Adrenal gland (tissue), 19 donors: ENCODE measurements at places on chromosomes 1 and 21.
A peak's percentile ranks its signal among the peaks of the same experiment; 100 is the strongest.

DNA sequence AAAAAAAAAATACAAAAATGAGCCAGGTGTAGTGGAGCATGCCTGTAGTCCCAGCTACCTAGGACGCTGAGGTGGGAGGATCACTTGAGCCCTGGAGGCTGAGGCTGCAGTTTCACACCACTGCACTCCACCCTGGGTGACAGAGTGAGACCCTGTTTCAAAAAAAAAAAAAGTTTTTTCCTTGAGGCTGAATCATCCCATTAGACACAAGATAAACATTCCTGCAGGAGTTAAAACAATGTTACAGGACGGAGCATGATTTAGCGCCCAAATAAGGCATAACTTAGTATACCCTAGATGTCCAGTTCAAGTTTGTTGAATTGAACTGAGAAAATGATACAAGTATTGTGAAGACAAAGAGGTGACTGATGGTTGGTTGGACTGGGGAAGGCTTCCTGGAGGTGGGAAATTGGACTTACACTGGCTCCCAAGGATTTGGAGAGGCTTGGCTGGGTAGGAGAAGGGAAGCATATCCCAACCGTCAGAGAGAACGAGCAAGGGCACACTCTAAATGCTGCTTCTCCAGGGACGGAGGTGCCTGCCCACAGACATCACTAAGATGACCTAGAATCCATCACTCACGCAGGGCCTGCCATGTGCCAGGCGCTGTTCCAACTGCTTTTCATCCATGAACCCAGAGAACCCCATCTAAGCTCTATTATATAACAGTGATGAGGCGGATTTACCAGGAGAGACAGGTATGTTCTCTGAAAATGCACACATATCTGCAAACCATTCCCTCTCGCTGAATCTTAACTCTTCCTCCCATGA, 610.6 kb downstream of the KIF26B start:
- no peak for DNase-seq
- H3K27ac ChIP-seq = no peak overlapping the region
- no peaks in the 10 kb centered on the region for H3K36me3 ChIP-seq
- H3K27me3 ChIP-seq = no peaks in the 10 kb centered on the region
- H3K4me3 ChIP-seq = no peak overlapping the region
- H3K4me1 ChIP-seq = no peaks in the 10 kb centered on the region

GRCh38 chr21:15333951-15334350, 269.2 kb upstream of the NRIP1 start:
- H3K36me3 ChIP-seq = no peaks in the 10 kb centered on the region
- no peak for DNase-seq
- no peak overlapping the region for H3K27ac ChIP-seq
- no peaks in the 10 kb centered on the region for H3K27me3 ChIP-seq
- no peaks in the 10 kb centered on the region for H3K4me1 ChIP-seq
- H3K4me3 ChIP-seq = no peak overlapping the region

DNA sequence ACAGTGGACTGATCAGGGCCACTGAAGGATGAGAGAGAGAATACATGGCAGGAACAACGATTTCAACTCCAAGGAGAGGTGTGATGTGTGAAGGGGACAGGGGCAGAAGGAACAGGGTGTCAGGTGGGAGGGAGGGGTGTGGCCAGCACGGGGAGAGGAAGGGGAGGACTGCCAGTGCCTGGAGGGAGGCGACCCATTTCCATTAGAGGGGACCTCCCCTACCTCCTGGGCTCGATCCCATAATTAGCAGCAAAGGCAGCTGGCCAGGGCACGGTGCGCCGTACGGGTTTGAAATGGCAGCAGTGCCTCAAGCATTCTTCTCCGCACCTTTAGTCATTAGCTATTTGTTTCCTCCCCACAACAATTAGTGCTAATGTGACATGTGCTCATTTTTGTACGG, 22.7 kb downstream of the CRYAA start:
- H3K27me3 ChIP-seq = no peaks in the 10 kb centered on the region
- no peak overlapping the region for H3K4me3 ChIP-seq
- no peak for DNase-seq
- H3K36me3 ChIP-seq = no peaks in the 10 kb centered on the region
- no peak overlapping the region for H3K27ac ChIP-seq

GRCh38 chr1:153534226-153534924, 1.4 kb downstream of the S100A6 start:
- H3K36me3 ChIP-seq = no peaks in the 10 kb centered on the region
- no peak for DNase-seq
- H3K27me3 ChIP-seq = no peaks in the 10 kb centered on the region
- peak overlapping the region; percentile 86 for H3K27ac ChIP-seq

DNA sequence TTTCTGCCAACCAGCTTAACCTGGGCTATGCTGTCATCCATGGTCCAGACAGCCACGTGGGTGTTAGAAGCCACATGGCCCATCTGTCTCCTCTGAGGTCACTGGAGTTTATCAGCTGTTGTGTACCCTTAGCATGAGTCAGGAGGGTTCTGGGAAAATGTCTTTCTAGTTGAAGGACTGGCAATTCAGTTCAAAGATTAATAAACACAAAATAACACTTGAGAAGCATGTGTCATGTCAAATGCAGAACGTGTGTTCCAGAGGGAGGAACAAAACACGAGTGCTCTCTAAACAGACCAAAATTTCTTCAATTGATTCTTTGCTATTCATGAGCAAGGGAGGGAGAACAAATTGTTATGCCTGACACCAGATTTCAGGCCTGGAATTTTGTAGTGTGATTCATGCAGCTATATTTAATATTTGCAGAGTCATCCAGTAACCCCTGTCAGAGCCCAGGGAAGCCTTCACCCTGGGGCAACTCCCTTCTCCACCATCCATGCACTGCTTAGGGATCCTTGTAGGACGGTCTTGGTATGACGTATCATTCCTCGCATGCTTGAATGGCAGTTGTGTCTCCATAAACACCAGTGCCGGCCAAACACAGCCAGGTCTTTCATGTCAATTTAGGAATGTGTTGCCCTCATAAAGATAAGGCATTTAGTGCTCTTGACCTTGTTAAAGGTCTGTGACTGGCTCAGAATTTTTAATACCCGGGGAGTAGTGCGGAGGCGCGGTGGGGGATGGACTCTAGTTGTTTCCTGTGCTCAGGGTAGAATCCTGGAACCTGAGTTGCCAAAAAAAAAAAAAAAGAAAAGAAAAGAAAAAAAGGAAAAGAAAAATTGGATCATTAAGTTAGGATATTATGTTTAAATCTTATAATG, 27.7 kb upstream of the DYRK1A start:
- H3K36me3 ChIP-seq = no peaks in the 10 kb centered on the region
- DNase-seq = peak; percentile 84
- H3K27ac ChIP-seq = peak overlapping the region; percentile 88
- H3K4me3 ChIP-seq = no peak overlapping the region
- H3K27me3 ChIP-seq = no peaks in the 10 kb centered on the region
- peaks cover 11% of the 10 kb centered on the region for H3K4me1 ChIP-seq

- no peak overlapping the region for H3K4me3 ChIP-seq
- DNase-seq = no peak
- no peaks in the 10 kb centered on the region for H3K36me3 ChIP-seq
- H3K27ac ChIP-seq = no peak overlapping the region
- no peaks in the 10 kb centered on the region for H3K4me1 ChIP-seq
- H3K27me3 ChIP-seq = no peaks in the 10 kb centered on the region
Observed at GRCh38 chr1:46755121-46755520, 36.2 kb upstream of the EFCAB14 start.

DNA sequence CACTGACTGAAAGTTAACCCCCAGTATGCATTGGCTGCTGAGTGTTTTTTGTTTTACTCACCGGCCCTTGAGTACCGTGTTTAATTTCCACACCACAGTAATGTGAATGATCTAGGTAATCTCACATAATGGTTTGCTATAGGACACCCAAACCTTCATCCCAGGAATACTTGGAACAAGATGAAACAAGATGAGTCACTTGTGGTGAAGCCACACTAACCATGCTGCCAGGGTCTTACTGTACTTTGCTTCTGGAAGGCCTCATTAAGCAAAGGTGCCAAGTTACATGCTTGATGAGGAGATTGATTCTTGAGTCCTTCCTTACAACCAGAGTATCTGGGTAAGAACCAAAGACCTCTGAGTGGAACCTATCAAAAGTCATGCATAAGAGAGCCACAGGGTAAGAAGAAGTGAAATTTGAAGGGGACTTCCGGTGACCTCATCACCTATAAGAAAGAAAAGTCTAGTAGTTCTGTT, 163.3 kb downstream of the NRIP1 start:
- no peak overlapping the region for H3K4me3 ChIP-seq
- H3K27me3 ChIP-seq = no peaks in the 10 kb centered on the region
- DNase-seq = no peak
- H3K4me1 ChIP-seq = peaks cover 6% of the 10 kb centered on the region
- no peaks in the 10 kb centered on the region for H3K36me3 ChIP-seq

GRCh38 chr1:47438165-47439016, 547 bp downstream of the FOXD2 start:
- H3K36me3 ChIP-seq = no peaks in the 10 kb centered on the region
- peak overlapping the region; percentile 52 for H3K4me3 ChIP-seq
- no peaks in the 10 kb centered on the region for H3K4me1 ChIP-seq
- H3K27me3 ChIP-seq = peaks cover 55% of the 10 kb centered on the region
- H3K27ac ChIP-seq = peak overlapping the region; percentile 65

DNA sequence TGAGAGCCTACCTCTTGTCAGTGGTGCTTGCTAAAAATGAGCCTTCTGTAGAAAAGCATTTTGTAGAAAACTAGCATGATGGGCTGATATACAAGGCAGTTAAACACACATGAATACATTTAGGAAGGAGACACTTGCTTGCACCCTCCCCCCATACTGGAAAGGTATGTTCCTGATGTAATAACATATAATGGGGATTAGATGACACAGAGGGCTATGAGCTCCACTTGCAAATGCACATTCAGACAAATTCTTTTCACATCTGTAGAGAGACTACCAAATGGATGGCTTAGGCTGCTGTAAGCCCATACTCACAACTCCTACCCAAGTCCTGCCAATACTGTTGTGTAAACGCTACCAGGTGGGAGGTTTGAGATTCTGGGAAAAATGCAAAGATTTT, 634.0 kb downstream of the SMYD3 start:
- H3K36me3 ChIP-seq = no peaks in the 10 kb centered on the region
- H3K4me1 ChIP-seq = peaks cover 8% of the 10 kb centered on the region

DNA sequence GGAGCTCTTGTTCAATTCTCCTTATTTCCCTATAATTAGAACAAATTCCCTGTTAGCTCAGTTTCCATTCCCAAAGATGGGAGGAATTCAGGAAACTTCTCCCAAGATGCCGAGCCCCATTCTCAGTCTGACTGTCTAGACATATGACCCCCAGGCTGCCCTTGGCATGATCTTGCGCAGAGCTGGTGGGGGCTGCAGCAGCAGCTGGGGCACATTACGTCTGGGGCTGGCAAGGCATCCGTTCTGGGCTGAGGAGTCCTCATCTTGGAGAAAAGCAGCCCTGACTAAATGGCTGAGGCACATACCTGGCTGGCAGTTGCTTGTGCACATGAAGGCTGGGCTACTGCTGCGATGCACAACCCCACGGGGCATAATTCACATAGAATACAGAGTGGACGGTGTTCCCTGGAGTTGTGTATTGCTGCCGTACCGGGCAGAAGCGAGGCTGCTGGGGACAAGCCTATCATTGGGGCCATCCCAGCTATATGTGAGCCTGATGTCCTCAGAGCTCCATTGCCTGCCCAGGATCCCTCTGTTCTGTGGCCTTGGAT, 36.4 kb upstream of the TRABD2B start:
- H3K36me3 ChIP-seq = no peaks in the 10 kb centered on the region
- DNase-seq = no peak
- no peaks in the 10 kb centered on the region for H3K4me1 ChIP-seq
- H3K4me3 ChIP-seq = no peak overlapping the region

GRCh38 chr1:7524341-7525337, 246.5 kb upstream of the VAMP3 start:
- H3K36me3 ChIP-seq = no peaks in the 10 kb centered on the region
- H3K27ac ChIP-seq = no peak overlapping the region
- H3K27me3 ChIP-seq = no peaks in the 10 kb centered on the region
- H3K4me1 ChIP-seq = no peaks in the 10 kb centered on the region

DNA sequence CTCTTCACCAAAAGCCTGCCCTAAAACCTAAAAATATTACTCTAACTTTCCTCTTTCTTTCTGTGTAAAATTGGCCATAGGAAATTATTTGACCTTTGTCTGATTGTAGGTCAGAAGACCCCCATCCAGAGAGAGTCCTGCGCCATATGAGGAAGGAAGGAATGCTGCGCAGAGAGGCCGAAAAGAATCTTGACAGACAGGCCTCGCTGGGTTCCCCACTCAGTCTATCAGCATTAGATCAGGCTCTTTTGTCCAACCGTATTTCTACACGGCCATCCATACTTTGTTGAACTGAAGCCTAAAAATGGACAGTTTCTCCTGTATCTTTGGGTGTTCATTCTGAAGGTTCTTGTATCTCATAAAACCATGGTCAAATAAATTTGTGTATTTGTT, 4.3 kb upstream of the SLC30A2 start:
- H3K27me3 ChIP-seq = peaks cover 29% of the 10 kb centered on the region
- no peak for DNase-seq
- no peak overlapping the region for H3K27ac ChIP-seq

DNA sequence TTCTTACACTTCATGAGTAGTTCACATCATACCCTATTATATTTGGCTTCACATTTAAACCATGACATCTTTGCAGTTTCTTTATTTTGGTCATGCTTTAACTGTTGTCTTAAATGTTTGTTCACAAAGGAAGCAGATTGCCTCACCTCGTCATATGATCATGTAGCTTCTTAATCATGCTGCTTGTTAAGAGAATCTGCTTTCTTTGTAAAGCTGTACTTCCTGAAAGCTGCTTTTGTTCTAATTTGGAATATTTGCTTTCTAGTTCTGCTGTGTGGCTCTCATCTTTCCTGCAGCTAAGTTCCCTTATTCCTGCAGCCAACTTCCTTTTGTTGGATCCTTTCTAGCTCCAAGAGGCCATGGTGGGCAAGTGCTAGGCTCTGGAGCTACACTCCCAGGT, 62.9 kb upstream of the SIM2 start:
- no peak for DNase-seq
- H3K4me1 ChIP-seq = no peaks in the 10 kb centered on the region
- no peak overlapping the region for H3K4me3 ChIP-seq
- no peaks in the 10 kb centered on the region for H3K36me3 ChIP-seq
- peaks cover 4% of the 10 kb centered on the region for H3K27me3 ChIP-seq
- no peak overlapping the region for H3K27ac ChIP-seq

GRCh38 chr1:7136166-7136953, 351.1 kb downstream of the CAMTA1 start:
- H3K4me1 ChIP-seq = no peaks in the 10 kb centered on the region
- H3K27ac ChIP-seq = no peak overlapping the region
- no peaks in the 10 kb centered on the region for H3K36me3 ChIP-seq
- no peak for DNase-seq

GRCh38 chr21:34927992-34928391, 121.1 kb downstream of the RUNX1 start:
- no peaks in the 10 kb centered on the region for H3K4me1 ChIP-seq
- H3K36me3 ChIP-seq = no peaks in the 10 kb centered on the region
- H3K4me3 ChIP-seq = no peak overlapping the region
- H3K27me3 ChIP-seq = no peaks in the 10 kb centered on the region
